ENCODE measurements at places on chromosomes 2 and 18.
A peak's percentile ranks its signal among the peaks of the same experiment; 100 is the strongest.

- DNase-seq, result no peak
Measured at GRCh38 chr2:238121511-238122286, 16.8 kb upstream of the KLHL30 start.

- no peak for DNase-seq
Measured at GRCh38 chr18:13235421-13235831, 16.9 kb downstream of the LDLRAD4 start.

GRCh38 chr18:26702086-26702485 is 153.7 kb upstream of the KCTD1 start:
- no peak for DNase-seq

DNA sequence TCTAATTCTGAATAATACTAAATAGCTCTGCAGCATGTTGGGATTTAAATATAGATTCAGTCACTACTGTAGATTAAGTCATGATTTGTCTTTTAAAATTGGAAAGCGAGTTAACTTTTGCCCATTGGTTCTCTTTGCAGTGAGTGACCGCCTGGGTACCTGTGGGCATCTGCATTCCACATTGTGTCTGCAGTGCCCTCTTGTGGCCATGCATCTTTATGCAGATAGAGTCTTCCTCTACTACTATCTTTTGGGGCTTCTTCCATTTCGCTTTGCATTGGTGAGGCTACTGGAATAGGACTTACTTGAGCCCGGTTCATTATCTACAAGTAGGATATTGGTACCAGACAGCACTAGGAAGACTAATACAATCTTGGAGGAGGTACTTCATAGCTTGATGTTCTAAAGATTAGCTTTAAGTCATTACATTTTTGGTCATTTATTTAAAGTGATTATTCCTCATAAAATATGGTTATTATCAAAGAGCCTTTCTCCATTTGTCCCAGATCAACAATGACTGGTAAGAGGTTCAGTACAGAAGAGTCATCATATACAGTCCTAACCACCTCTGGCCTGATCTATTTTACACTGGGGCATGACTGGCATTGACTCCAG is 203.0 kb downstream of the SOCS6 start:
- DNase-seq, result peak; percentile 61

- no peak for DNase-seq
Measured at GRCh38 chr2:14690926-14691325, 58.4 kb downstream of the LRATD1 start.

GRCh38 chr18:44171301-44171700 is 509.4 kb upstream of the SETBP1 start:
- no peak for DNase-seq

- DNase-seq, result no peak
Measured at GRCh38 chr2:107325981-107326786, 440.2 kb upstream of the ST6GAL2 start.

GRCh38 chr2:186883666-186884065 is 34.7 kb upstream of the ZSWIM2 start:
- no peak for DNase-seq

GRCh38 chr2:232577841-232578240 is 27.4 kb downstream of the EIF4E2 start:
- DNase-seq, result no peak

DNA sequence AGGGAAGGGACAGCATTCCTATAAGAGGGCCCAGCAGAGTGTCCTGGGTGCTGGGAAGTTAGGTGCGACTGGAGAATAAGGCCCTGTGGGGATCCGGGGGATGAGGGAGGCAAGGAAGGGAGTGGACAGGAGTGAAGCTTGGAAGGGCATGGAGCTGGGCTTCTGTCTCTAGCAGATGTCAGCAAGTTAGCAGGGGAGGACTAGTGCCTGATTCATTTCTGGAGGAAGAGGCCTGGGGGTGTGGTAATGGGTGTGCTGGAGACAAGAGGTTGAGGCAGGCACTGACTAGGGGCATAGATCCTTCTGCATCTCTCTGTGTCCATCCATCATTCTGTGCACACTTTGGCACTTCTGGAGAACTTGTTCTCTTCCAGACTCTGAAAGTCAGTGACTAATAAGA is 134.7 kb downstream of the ACOXL start:
- DNase-seq, result no peak

- DNase-seq, result peak; percentile 25
Measured at GRCh38 chr2:48496849-48497248, 33.1 kb upstream of the STON1 start.

DNA sequence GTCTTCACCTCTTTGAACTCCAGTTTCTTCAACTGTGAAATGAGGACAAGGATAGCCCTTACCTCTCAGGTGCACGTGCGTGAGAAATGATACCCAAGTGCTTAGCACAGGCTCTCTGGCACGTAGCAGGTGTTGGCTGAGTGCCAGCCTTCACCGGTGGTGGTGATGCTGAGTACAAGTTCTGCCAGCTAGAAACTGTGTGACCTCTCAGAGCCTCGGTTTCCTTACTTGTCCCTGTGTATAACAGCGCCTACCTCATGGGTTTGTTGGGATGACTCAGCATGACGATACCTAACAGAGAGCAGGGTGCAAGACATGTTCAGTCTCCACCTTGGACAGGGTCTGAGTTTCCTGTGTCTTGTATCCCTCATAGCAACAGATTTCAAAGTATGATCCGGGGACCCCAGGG is 205.1 kb downstream of the TNS1 start:
- no peak for DNase-seq

DNA sequence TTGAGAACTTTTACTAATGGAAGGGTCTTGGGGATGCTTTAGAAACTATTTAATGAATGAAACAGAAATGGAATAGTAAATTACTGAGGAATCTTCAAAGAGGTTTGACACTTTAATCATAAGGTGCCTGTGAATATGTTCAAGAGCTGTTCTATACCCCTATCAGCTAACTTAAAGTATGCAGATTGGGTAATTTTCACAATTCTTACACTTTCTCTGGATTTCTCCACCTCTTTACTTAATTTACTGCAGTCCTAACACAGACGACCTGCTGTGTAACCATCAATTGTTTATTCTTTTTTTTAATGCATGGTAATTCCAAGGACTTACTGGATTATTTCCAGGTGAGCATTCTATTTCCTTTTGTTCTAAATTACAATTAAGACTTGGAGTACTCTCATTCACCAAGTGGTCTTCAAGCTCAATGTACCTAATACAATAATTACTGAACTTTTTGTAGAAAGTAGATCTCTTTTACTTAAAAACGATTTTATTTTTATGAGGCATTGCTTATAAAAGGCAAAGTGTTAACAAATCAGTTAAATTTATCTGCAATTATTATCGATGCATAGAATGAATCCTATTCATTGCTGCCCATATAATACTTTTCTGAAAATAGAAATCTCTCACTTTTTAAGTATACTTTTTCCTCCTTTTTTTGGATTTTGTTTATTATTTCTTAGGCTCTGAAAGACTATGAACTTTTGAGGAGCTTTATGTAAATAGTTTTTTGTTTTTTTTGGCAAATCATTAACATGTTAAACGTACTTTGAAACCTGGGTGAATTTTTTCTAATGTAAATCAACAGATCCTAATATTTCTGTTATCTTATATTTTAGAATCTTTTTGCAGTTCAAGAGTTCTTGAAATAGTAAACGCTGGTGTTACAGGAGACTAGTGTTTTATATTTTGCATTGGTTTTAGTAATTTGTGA is 5.5 kb downstream of the VSNL1 start:
- DNase-seq, result no peak

DNA sequence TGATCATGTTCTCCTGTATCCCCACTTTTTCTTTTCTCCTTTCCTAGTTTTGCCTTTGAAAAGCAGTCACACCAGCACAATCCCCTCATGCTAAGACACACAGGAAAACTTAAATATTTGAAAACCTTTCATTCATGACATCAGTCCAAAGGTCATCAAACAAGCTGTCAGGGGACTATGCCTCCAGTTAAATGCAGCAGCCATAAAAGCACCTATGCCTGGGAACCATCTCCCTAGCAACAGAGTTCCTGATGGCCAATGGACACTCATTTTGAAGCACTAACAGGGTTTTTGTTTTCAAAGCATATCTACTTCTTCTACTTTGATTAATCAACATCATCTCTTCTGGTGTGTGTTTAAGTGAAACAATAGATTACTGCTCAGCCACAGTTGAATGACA is 286.4 kb upstream of the PARD3B start:
- no peak for DNase-seq

DNA sequence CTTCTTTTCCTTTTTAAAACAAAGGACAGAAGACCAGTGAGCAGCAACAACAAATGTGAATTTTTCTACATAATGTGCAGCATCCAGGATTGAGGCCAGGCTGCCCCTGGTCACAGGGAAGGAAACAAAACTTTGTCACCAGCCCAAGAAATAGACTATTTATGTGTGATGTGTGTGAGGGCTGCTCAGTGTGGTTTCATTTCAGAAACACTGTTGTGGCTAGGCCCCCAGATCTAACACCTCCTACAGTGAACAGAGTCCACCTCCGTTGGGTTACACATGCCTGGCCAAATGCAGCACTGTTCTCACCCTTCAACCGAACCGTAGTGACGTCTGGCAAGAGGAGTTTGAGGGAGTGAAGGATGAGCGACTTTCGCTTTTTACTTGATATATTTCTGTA is 146.3 kb upstream of the RIOK3 start:
- DNase-seq, result no peak

DNA sequence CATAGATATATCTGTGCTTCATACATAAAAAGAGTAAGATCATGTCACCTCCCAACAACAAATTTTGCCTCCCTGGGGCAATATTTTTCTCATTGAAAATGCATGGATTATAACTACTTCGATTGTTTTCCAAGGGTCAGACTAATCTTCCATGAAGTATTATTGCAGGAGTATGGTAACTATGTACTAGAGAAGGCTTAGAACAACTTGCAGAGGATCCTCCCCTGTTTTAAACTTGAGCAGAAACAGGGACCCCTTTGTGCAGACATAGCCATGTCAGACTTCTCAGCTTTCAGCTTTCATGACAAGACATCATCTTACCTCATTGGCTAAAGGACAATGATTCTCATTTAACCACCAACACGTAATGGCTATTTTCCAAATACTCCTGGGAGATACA is 13.2 kb upstream of the RAB27B start:
- DNase-seq, result no peak

- peak; percentile 65 for DNase-seq
Measured at GRCh38 chr2:9174771-9175437, 31.7 kb upstream of the ASAP2 start.

- DNase-seq, result no peak
Measured at GRCh38 chr18:55534547-55534946, 53.4 kb downstream of the TCF4 start.

- peak; percentile 77 for DNase-seq
Measured at GRCh38 chr2:61853086-61853846, 594 bp downstream of the FAM161A start.

DNA sequence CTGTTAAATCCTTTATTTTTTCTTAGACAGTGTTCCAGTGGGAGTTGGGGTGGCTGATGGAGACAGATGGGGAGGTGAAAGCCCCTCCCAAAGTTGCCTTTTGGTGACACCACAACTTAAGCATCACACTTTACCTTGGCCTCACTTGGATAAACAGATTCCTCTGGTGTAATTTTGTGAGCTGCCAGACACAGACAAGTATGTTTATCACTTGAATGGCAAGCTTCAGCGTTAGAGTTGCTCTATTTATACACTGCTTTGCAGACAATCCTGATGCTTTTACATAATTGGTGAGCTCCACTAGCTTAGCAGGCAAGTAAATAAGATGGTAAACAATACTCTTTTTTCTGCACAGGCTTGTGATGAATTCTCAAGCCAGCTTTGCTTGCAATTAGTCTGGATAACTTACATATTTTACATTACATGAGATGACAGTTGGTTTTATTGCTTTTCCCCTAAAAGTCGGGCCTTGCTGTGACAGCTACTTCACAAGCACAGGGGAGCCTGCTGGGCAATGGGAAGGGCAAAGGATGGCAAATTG is 226.2 kb downstream of the SLC8A1 start:
- no peak for DNase-seq

DNA sequence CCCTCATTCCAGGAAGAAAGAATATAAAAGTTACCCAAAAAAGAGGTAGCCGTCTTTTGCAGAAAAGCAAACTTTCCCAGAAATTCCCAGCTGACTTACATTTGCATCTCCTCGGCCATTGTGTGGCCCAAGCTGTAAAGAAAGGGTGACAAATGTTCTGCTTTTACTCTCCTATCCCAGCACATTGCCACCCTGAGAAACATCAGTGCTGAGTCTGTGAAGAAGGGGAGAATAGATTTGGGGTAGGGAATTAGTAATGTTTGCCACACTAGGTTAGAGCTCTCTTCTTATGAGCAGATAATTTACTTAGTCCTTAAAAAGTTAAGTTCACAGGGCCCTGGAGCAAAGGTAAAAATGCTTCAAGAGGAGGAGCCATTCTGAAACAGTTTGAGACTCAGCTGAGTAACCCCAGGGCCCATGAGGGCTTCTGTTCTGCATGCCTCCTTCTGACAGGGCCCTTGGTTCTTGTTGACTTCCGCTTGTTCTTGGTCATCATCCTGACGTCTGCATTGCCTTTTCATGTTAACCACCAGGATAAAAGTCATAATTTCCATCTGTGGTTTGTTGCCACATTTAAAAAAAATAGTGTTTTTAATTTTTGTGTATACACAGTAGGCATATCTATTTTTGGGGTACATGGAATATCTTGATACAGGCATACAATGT is 550.7 kb downstream of the RNF144A start:
- no peak for DNase-seq

DNA sequence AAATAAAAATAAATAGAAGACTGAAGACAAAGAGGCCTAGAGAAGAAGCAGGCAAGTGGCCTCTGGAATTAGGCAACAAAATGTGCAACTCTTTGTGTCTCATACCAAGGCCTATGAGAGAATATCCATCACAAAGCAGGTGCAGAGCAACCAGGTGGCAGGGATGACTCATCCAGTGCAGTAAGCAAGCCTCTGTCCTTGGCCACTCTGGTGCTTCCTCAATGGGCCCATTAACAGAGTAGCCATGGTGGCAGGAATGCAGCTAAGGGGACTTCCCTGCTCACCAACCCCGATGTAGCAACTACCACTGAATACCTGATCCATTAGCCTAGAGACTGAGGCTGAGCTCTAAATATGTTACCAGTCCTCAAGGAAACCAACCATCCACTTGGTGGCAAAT is 11.0 kb upstream of the EPG5 start:
- no peak for DNase-seq

DNA sequence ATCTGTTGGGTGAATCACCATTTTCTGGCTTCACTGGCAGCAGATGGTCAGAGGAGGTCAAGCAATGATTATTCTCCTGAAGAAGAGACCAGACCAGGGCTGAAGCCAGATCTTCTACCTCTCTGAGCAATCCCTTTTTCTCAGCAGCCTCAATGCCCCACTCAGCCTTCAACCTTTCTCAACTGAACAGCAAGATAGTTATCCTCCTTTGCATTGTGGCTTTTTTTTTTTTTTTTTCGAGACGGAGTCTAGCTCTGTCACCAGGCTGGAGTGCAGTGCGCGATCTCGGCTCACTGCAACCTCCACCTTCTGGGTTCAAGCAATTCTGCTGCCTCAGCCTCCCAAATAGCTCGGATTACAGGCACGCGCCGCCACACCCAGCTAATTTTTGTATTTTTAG is 50.5 kb downstream of the ZFP36L2 start:
- no peak for DNase-seq

GRCh38 chr2:233708942-233709341 is 3.8 kb upstream of the UGT1A5 start:
- DNase-seq, result no peak

Measured in AG08396 (cell line).